ENCODE measurements at places on chromosomes 4 and X.

- DNase-seq, result no peak
These were observed 10.7 kb downstream of the C4orf51 start for GRCh38 chr4:145690610-145691009.

DNA sequence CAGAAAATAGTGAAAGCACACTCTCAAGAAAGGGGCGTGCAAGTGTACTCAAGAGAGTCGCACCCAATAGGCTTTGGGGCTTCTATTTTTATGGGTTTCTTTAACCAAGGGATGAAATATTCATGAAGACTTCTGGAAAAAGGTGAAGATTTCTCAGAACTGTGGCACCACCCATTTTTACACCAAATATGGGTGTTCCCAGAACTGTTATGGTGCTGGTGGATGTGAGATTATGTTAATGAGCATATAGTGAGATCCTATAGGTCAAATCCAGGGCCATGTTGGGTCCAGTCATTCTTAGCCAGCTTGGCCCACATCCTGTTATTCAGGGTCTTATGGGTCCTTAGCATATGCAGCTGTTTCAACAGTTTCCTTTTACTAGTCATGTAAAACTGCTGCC, 61.0 kb upstream of the SMIM10 start:
- no peak for DNase-seq

- DNase-seq, result no peak
These were observed 89.9 kb downstream of the FTHL17 start for GRCh38 chrX:30981968-30982367.

DNA sequence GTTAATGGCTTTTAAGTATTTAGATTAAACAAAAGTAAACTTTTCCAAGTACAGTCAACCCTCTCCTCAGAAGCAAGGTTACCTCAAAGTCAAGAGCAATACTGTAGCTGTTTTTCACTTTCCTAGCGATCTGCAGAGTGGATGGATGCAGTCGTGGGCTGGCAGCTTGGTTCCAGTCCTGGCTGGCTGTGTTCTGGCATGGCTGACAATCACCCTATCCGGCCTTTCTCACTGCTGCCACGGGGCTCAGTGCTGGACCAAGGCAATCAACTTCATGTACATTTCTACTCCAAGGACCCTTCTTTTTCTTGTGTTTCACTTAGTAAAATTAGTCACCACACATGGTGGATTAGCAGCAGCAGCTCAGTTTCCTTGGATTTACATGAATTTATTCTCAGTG, 208.3 kb downstream of the GABRB1 start:
- DNase-seq, result no peak

Measured in cortex of kidney (tissue), 1 donor.